ENCODE measurements at places on chromosomes 16 and 17. TPM values are rescaled to one million over a fixed set of nuclear protein-coding genes. Genes with fewer than 3 reads are reported as not detected.

DNA sequence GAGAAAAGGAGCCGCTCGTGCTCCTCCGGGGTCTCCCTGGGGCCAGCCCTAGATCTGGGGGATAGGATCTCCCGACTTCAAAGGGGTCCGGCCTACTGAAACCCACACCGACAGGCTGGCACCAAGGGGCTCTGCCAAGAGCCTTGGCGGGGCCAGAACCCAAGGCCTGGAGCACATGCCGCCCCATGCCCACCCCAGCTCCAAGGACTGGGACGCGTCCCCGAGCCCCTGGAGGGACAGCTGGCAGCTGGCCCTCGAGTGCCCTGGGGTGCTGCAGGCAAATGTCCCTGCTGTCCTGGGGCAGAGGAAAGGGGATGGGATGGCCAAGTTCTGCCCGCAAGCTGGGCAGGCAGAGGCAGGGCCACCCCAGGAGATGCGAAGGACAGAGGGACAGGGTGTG lies 31.8 kb upstream of the ZFPM1 start:
- H3K36me3 ChIP-seq = no peaks in the 10 kb centered on the region
- H3K4me3 ChIP-seq = no peak overlapping the region
- H3K27ac ChIP-seq = no peak overlapping the region
- no peak for DNase-seq

- H3K36me3 ChIP-seq = no peaks in the 10 kb centered on the region
- no peak overlapping the region for H3K27ac ChIP-seq
- H3K4me3 ChIP-seq = no peak overlapping the region
- no peak for DNase-seq
These were observed 73.5 kb upstream of the KIF2B start for GRCh38 chr17:53749178-53749577.

GRCh38 chr16:4556112-4556511 lies at the start of gene C16orf96:
C16orf96 (plus strand) TSS chr16:4556340; CDS start chr16:4556490, 150 bp downstream.
- no peak within 1 kb of the TSS for H3K4me3 ChIP-seq
- no peaks in the 10 kb centered on the region for H3K27me3 ChIP-seq
- DNase-seq = no peak
- H3K36me3 ChIP-seq = no peaks in the 10 kb centered on the region

DNA sequence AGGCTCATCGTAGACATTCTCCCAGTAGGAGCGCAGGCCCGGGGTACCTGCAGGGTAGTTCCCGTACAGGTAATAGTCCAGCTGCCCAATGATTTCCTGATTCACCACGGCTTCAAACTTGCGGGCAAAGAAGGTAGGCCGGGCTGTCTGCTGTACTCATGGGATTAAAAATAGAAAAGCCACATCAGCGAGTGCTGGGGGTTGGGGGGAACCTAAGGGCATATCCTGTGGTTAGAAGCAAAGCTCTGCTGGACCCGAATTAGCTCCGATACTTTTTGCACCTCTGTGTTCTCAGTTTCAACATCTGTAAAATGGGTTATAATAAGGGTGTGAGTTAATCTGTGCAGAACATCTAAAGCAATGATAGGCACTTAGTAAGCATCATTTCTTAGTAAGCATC lies 336.2 kb downstream of the XYLT1 start:
- no peaks in the 10 kb centered on the region for H3K27me3 ChIP-seq
- no peak overlapping the region for H3K4me3 ChIP-seq
- H3K4me1 ChIP-seq = peaks cover 16% of the 10 kb centered on the region
- peaks cover 28% of the 10 kb centered on the region for H3K36me3 ChIP-seq

- DNase-seq = no peak
- H3K4me3 ChIP-seq = no peak overlapping the region
- H3K27me3 ChIP-seq = peaks cover 22% of the 10 kb centered on the region
- H3K36me3 ChIP-seq = no peaks in the 10 kb centered on the region
- no peak overlapping the region for H3K27ac ChIP-seq
These were observed 21.4 kb downstream of the ZP2 start for GRCh38 chr16:21190013-21190412.

GRCh38 chr17:75496005-75496404 lies 19.3 kb downstream of the CASKIN2 start:
- no peak overlapping the region for H3K27ac ChIP-seq
- no peak overlapping the region for H3K4me3 ChIP-seq
- no peaks in the 10 kb centered on the region for H3K36me3 ChIP-seq
- H3K4me1 ChIP-seq = no peaks in the 10 kb centered on the region

DNA sequence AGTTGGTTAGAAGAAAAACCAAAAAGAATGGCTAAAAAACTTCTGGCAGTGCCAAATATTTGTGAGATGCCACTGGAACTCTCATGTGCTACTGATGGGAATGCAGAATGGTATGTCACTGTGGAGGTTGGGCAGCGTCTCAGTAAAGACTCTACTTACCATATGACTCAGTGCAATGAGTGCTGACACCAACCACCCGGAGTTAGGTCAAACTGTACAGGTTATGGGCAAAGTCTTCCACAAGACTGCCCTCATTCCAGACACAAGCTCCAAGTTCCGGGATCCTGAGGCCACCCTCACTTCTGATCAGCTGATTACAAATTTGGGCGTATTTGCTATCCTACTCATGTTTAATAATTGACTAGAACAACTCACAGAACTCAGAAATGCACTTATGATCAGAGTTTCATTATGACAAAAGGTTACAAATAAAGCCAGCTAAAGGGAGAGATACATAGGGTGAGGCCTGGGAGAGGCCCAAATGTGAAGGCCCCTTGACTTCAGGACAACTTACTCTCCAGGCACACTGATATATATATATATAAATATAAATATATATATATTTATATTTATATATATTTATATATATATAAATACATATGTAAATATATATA lies 114.9 kb downstream of the TRIM37 start:
- no peak overlapping the region for H3K27ac ChIP-seq
- H3K27me3 ChIP-seq = no peaks in the 10 kb centered on the region
- H3K4me3 ChIP-seq = no peak overlapping the region
- peaks cover 4% of the 10 kb centered on the region for H3K36me3 ChIP-seq
- no peak for DNase-seq

The AIPL1 gene
- not detected for total RNA-seq

DNA sequence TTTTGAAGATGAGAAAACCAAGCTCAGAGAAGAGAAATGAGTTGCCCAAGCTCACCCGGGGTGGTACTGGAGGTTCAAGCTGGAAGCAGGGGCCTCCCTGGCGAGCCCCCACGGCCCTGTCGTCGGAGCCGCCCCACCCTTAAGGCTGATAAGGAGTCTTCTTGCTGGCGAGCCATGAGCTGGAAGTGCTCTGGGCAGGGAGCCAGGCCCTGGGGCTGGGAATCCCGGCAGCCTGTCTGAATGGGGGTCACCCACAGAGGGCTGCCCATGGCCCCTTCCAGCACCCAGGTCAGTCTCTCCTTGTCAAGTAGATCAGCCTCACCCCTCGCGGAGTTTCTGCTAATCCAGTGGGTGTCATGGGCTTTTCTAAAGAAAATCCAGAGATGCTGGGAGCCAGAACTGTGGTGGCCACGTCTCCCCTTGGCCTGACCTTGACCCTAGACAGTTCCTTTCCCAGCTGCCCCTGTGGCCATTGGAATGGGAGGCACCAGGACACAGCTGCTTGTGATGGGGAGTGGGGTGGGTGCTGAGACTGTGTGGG lies 1.2 kb upstream of the P2RX1 start:
- no peaks in the 10 kb centered on the region for H3K27me3 ChIP-seq
- H3K4me3 ChIP-seq = no peak overlapping the region
- no peaks in the 10 kb centered on the region for H3K36me3 ChIP-seq
- no peak for DNase-seq
- peaks cover 24% of the 10 kb centered on the region for H3K4me1 ChIP-seq

DNA sequence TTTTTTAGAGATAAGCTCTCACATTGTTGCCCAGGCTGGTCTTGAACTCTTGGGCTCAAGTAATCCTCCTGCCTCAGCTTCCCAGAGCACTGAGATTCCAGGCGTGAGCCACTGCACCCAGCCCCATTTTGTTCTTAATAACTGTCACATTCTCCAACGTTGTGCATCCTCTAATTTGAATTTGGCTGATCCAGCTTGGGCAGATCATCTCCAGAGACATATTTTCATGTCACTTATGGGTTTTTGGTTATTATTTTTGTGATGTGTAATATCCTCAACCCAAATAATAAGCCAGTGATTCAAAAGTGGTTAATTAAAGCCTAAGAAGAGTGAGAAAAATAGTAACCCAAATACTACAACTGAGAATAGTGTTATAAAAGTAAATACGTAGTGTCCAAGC lies 16.2 kb upstream of the COL1A1 start:
- peaks cover 4% of the 10 kb centered on the region for H3K4me1 ChIP-seq
- H3K27me3 ChIP-seq = peaks cover 43% of the 10 kb centered on the region
- no peak for DNase-seq
- no peaks in the 10 kb centered on the region for H3K36me3 ChIP-seq
